Chondrocyte (in vitro differentiated cells): ENCODE measurements at places on chromosomes 2 and 18. TPM values are rescaled to one million over a fixed set of nuclear protein-coding genes. Genes with fewer than 3 reads are reported as not detected.

Gene EFEMP1
- 9.5 to 39.6 TPM (median 38.6 TPM) in 3 replicates for total RNA-seq

Gene DRC1
- total RNA-seq, result 0.17 TPM in 1 of 3 replicates, not detected in the others

DNA sequence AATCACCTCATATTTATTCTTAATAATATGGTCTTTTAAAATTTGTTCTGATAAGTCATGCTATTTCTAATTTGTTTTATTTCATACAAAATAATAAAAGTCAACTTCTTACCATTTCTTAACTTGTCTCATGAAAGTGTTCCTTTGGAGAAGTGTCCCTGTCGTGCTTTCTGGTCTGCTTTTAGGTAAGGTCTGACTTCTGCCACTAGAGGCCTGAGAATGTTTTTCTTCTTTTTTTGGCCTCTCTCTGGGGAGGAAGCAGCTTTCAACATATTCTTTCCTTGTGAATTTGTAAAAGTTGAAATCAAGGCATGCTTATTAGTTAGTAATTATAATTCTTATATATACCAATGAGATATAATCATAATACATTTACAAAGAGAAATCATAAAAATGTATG lies 39.4 kb downstream of the MAP2 start:
- no peaks in the 10 kb centered on the region for H3K27me3 ChIP-seq
- peaks cover 38% of the 10 kb centered on the region for H3K4me1 ChIP-seq
- no peak for DNase-seq
- H3K4me3 ChIP-seq, result no peak overlapping the region

DNA sequence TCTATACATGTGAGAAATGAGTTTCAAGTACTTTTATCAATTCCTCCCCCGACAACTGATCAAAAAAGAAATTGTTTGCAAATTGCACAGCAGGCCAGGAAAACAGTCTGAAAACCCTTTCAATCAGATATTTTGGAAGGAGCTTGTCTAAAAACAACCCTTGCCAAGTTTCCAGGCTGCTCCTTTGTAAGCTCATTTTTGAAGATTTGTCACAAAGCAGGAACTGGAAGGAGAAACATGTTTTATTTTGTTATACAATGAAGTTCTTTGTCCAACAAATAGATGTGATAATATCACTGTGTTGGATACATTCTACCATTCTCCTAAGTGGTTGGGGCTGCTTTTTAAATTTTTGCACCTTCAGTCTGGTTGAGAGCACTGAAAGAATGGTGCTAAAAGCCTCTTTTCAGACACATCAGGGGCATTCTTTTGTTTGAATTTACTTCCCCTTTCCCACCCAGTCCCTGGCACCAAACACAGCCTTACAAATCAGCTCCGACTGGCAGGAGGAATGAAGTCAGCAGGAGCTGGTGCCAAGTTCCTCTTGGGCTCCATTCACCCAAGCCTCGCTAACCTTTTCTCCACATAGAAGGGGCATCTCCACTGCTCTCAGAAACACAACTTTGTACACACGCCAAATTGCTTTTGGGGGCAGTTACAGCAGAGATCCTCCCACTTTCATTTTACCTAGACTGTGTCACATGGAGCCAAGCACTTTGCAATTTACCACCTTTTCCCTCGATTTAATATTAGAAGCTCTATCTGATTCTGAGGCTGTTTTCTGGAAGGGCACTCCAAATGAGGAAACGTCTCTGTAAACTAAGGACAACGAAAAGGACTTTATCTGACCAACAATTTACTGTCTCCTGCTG lies 88.0 kb downstream of the C1D start:
- H3K36me3 ChIP-seq, result no peaks in the 10 kb centered on the region
- H3K4me3 ChIP-seq, result no peak overlapping the region
- H3K4me1 ChIP-seq, result no peaks in the 10 kb centered on the region
- no peak for DNase-seq
- no peak overlapping the region for H3K27ac ChIP-seq

GRCh38 chr2:7971841-7972240 lies 710.0 kb upstream of the ID2 start:
- no peaks in the 10 kb centered on the region for H3K36me3 ChIP-seq
- no peak overlapping the region for H3K27ac ChIP-seq

DNA sequence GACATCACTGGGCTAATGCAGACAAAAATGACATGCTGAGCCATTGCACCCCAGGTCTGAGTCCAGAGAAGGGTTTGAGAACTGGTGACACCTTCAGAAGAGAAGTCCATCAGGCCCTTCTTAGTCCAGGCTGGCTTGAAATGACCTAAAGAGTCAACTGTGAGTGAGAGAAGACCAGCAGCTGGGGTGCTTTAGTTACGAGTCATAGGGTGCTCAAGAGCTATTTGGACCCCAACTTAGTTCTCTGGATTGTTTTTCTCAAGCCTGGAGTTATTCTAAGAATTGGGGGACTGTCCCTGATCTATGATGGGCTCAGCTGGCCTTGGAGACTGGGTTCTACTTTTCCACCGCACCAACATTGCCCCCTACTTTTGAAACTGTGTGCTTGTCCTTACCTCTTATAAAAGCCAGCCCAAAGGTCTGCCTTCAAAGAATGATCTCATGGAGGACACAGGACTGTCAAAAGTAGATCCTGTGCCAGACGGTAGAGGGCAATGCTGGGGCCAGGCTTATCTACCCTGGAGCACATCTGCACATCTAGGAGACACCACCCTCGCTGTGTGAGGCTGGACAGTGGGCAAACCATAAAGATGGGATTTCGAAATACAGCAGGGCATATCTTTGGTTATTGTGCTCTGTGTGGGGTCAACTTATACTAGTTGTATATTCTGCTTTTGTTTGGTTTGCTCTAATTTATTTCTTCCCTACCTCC lies 333.0 kb upstream of the SLC14A2 start:
- no peaks in the 10 kb centered on the region for H3K36me3 ChIP-seq
- DNase-seq, result no peak
- no peak overlapping the region for H3K4me3 ChIP-seq
- H3K27ac ChIP-seq, result no peak overlapping the region

Gene VWC2L
- not detected in 3 replicates for total RNA-seq

DNA sequence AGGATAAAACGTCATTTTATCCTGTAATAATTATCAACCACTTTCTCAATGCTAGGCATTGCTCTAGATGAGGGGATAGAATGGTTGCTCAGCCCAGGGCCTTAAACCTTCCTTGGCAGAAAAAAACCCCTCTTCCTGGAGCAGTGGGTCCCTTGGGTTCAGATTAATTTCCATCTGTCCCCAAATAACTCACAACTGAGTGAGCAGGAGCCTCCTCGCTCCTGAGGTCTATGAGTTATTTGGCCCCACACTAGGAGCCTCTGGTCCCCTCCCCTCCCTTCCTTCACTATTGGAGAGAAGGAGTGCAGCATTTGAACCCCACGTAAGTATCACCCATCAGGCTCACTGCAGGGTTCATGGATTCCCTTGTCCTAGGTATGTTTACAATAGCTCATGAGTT lies 157.5 kb upstream of the FHL2 start:
- H3K4me1 ChIP-seq, result peaks cover 24% of the 10 kb centered on the region
- no peak for DNase-seq
- H3K27me3 ChIP-seq, result peaks cover 12% of the 10 kb centered on the region
- no peak overlapping the region for H3K27ac ChIP-seq

DNA sequence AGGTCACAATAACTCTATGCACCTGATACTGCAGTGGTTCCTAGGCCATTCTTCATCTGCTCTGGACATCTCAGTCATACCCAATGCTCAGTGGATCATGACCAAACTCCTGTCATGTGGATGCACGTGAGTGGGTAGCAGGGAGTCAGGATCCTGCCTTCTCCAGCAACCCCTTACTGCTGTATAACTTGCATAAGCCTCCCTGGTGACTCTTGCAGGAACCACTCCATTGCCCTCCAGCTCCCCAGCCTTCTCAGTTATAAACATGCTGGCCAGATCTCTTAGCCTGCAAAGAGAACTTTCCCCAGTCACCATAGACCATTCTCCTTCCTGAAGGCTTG lies 98.6 kb upstream of the ZNF397 start:
- DNase-seq, result no peak
- no peaks in the 10 kb centered on the region for H3K4me1 ChIP-seq
- no peaks in the 10 kb centered on the region for H3K27me3 ChIP-seq
- no peak overlapping the region for H3K27ac ChIP-seq

DNA sequence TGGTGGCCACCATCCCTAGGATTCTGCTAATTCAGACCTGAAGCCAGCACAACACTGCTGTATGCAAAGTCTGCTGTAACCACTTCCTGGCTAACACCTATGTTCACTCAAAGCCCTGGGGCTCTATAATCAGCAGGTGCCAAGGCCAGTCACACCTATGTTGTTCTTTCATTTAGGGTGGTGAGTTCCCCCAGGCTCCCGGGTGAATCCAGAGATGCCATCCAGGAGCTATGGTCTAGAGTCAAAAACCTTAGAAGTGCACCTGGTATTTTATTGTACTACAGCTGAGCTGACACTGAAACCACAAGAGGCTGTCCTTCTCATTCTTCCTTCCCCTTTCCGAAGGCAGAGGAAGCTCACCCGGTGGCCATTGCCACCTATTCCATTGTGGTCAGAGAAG lies 46.2 kb upstream of the CCDC141 start:
- no peak for DNase-seq
- no peak overlapping the region for H3K4me3 ChIP-seq
- H3K27me3 ChIP-seq, result no peaks in the 10 kb centered on the region

GRCh38 chr2:19360266-19360965 lies 2.0 kb upstream of the OSR1 start:
- peaks cover 48% of the 10 kb centered on the region for H3K4me1 ChIP-seq
- H3K27ac ChIP-seq, result no peak overlapping the region
- H3K36me3 ChIP-seq, result peaks cover 4% of the 10 kb centered on the region
- DNase-seq, result no peak
- no peak overlapping the region for H3K4me3 ChIP-seq
- H3K27me3 ChIP-seq, result peaks cover 8% of the 10 kb centered on the region

GRCh38 chr2:53508667-53509066 lies 258.9 kb upstream of the CHAC2 start:
- H3K27me3 ChIP-seq, result no peaks in the 10 kb centered on the region
- peaks cover 41% of the 10 kb centered on the region for H3K4me1 ChIP-seq
- DNase-seq, result no peak
- no peak overlapping the region for H3K27ac ChIP-seq

Gene DIPK1C
- not detected in 3 replicates for total RNA-seq

DNA sequence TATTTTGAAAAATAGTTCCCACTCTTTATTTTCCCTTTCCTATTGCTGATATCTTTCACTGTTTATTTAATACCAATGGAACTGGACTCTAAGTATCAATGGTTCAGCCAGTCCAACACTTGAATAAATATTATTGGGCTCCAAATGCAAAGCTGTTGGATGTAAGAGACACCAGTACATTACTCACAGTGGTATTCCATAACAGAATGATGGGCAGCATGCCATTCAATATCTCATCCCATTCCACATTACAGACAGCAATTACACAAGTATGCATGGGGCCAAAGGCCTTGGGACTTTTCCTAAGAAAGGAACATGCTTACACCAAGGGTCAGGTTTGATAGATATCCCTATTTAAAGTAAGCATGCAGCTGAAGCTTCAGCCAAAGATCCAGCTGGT lies 231.9 kb downstream of the RND3 start:
- H3K4me3 ChIP-seq, result no peak overlapping the region
- H3K27ac ChIP-seq, result peak overlapping the region; percentile 28
- no peak for DNase-seq
- peaks cover 47% of the 10 kb centered on the region for H3K4me1 ChIP-seq

GRCh38 chr2:190651413-190651812 lies 2.5 kb downstream of the NAB1 start:
- no peaks in the 10 kb centered on the region for H3K27me3 ChIP-seq
- no peak for DNase-seq
- H3K27ac ChIP-seq, result peak overlapping the region; percentile 87
- H3K36me3 ChIP-seq, result no peaks in the 10 kb centered on the region

GRCh38 chr2:237279012-237279768 lies 134.8 kb downstream of the COL6A3 start:
- no peaks in the 10 kb centered on the region for H3K27me3 ChIP-seq
- peak overlapping the region; percentile 87 for H3K27ac ChIP-seq
- peaks cover 52% of the 10 kb centered on the region for H3K4me1 ChIP-seq
- peaks cover 1% of the 10 kb centered on the region for H3K36me3 ChIP-seq

DNA sequence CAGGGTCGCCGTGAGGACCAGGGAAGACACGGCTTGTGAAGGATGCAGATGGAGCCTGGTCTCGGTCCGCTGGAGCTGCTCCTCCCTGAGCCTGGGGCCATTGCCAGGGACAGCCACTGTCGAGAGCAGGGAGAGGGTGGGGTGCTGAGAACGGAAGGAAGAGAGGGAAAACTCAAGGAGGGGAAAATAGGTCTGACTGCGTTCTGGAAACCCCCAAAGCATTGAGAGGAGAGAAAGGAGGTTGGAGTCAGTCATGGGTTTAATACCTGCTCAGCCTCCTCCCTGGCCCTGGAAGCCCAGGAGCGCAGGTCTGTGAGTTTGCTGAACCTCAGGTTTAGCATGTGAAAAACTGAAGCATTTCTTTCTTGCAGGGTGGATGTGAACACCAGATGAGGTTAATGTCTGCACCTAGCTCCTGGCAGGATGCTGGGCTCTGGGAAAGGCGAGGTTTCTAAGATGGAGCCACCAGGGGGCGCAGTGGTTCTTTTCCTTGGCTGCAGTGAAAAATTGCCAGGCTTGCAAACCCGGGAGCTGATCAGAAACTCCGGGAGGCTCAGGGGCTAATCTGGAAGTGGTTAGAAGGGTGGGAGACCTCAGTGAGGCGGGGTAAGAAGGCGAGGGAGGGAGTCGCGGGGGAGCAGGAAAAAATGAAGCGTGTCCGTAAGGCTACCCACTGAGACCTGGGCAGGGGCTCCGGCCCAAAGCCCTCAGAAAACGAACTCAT lies 33.6 kb upstream of the RNF149 start:
- H3K4me1 ChIP-seq, result peaks cover 10% of the 10 kb centered on the region
- DNase-seq, result no peak
- peaks cover 3% of the 10 kb centered on the region for H3K27me3 ChIP-seq
- H3K4me3 ChIP-seq, result peak overlapping the region; percentile 62
- no peak overlapping the region for H3K27ac ChIP-seq

Gene SCTR
- total RNA-seq, result not detected in 3 replicates
